ENCODE measurements at places on chromosomes 4 and X.

- no peak for DNase-seq
Measured at GRCh38 chr4:162154862-162155540, 8.8 kb downstream of the FSTL5 start.

- no peak for DNase-seq
Measured at GRCh38 chrX:136519069-136519468, 12.9 kb upstream of the VGLL1 start.

DNA sequence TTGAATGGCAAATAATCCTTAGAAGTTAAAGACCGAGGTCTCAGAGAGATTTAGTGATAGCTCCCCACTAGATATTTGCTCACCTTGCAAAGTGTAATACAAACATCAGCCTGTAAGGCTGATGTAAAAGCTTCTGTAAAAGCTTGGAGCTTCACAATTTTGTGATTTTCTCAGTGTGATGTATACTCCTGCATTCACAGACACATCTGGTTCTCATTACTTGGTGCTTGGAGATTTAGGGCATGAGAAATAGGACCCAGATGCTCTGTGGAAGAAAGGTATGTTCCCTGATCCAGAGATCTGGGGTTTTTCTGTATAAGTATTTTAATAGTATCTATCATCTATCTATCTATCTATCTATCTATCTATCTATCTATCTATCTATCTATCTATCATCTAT is 1664.3 kb downstream of the C4orf33 start:
- no peak for DNase-seq

DNA sequence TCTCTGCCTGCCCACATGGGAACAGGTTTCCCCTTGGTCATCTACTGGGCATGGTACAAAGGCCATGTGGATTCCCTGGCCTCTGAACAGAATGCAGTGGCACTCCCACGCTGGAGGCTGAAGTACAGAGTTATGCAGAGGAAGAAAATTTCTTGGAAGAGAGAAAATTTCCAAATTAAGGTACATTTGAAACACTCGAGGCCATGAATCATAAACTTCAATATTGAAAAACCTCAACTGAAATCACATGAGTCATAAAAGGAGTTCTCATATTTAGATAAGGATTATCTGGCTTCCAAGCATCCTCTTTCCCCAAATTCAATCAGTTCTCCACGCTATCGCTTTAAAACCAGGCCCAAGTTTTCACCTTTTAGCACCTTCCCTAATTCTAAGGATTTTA is 28.1 kb upstream of the TXK start:
- DNase-seq = no peak

DNA sequence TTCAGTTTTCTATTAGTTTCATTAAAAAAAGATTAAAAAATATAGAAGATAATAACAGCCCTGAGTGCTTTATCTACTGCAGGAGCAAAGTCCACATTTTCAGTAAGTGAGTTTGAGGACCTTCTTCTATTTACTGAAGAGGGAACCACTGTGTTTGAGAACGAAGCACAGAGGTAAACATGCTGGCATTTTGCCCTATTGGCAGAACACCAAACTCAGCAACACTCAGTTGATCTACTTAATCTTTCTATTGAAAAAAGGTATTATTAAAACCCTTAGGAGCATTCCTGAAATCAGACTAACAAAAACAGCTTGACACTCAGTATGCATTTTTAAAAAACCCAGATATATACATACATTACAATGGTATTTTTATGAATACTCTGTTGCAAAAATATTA is 1496.7 kb downstream of the TECRL start:
- DNase-seq = no peak

GRCh38 chr4:179678093-179678814 is 2236.0 kb upstream of the AGA start:
- DNase-seq = no peak

DNA sequence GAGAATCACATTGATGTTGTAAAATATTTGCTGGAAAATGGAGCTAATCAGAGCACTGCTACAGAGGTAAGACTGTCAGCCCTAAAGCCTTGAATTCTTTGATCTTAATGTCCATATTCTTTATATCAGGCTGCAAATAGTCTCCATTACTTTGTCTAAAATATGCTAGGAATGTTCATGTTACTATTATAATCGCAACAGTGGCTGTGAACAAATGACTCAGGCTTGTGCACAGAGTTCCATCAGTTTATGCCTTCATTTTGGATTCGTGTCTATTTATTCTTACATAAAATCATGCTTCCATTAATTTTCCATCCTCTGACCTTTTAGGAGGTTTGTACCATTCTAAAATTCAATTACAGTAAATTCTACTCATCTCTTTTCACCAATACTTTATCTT is 182.7 kb downstream of the ANK2 start:
- DNase-seq = no peak

GRCh38 chr4:128686032-128686465 is 123.5 kb upstream of the JADE1 start:
- DNase-seq = no peak

DNA sequence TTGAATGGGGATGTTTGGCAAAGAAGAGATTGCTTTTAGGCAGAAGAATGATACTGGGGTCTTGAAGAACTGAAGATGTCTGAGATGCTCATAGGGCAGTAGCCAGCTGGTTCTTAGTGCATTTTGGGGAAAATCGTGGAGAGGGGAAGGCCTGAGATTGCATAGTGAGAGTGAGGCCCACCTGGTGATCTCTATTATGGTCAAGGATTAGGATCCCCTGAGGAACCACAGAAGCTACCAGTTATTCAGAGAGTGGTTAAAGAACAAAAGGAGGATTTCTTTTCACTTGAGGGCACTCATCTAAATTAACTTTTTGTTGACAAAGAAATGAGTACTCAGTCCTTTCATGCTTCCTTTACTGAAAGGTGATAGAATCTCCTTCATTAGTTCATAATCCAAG is 271.3 kb upstream of the HAND2 start:
- no peak for DNase-seq

DNA sequence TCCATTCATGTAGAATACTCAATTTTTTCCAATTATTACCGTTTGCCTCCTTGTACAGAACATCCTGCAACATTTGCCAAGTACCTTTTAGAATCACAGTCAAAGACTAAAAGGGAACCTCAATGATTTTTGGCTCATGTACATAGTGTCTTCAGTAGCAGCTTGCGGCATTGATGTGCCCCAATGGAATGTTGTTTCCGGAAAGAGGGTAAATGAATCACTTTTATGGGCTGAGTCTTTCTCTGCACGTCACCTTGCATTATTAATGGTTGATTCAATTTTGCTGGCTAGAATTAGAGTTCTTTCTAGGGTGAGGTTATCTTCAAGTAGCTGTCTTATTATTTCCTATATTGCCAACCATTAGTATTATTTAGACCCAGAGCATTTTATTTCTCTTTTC is 116.9 kb upstream of the GABRA2 start:
- DNase-seq = no peak

- DNase-seq = no peak
Measured at GRCh38 chrX:38086451-38087215, 80.3 kb downstream of the SYTL5 start.

GRCh38 chr4:40621229-40621591 is 8.5 kb downstream of the RBM47 start:
- DNase-seq = no peak

DNA sequence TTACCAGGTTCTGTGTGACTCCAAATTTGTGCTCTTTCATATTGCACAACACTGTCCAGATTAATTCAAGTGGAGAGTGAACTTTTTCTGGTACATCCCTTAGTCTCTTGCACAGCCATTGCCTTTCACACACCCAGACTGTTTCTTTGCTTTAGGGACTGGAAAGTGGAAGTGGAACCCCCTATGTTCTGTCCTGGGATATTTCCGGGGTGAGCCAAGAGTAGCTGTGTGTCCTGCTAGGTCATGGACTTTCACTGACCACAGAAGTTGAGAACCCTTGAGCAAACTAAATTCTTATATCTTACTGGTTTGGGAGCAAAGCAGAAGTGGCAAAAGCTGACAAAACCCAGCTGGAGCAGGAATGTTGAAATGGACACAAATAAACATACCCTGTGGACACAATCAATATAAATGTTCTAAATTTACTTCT is 10.3 kb upstream of the VSIG4 start:
- DNase-seq = no peak

GRCh38 chr4:79851625-79852304 is 221.3 kb downstream of the ANTXR2 start:
- DNase-seq = no peak

DNA sequence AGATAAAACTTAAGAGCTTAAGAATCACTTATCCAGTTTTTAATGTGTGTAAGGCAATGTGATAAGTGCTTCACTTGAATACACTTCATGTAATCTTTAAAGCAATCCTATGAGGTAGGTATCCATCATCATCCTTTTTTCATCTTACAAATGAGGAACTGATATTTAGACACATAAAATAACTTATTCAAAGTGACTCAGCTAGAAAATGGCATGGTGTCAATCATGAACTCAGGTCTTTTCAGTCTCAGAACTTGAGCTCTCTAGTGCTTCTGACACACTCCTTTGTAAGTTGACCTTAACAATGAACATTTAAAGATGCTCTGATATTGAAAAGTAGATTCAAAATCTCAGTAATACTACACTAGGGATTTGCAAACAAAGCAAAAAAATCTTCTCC is 224.8 kb upstream of the TEX13C start:
- DNase-seq = no peak

GRCh38 chrX:34238896-34239295 is 106.8 kb upstream of the FAM47A start:
- DNase-seq = no peak

DNA sequence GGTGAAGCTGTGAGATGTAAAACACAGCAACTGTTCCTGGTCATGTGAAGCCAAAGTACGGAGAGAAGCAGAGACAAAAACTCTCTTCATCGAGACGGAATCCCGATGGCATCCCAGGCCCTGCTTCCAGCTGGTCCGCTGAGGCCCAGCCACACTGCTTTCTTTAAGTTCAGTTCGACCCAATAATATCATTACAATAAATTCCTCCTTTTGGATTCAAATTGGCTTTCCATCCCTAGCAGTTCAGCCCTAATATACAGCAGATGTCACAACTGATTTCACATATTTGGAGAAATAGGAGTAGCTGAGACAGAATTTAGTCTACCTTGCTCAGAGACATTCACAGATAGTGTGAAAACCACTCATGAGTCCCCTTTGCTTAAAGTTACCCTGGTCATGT is 98.3 kb upstream of the SPRY1 start:
- DNase-seq = no peak

DNA sequence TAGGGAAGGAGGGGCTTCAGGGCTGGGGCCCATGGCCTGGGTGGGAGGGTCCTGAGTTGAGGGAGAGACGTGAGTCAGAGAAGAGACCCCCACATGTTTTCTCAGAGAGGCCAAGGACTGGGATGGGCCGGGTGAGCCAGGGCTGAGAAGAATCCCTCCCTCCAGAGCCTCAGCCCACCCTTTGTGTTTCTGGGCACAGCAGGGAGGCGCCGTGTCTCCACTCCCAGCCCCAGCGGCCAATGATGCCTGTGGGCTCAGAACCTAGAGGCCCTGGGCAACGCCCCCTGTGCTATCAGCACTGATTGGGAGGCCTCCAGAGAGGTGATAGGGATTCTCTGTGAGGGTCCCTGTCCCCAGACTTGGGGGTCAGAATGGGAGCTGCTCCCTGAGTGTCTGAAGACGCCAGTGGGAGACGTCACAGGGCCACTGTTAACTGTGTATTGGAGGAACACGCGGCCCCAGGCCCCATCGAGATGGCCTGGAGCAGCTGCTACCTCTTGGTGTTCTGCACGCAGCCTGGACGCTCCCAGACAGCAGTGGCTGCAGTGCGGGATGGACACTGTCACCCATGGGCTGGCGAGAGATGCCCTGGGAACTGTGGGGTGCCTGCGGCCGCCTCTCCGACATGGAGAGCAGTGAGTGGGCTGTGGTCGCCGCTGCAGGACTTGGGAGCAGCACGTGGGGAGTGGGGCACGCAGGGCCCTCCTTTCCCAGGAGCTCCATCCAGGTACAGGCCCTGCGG is 8.5 kb downstream of the FGFRL1 start:
- DNase-seq = no peak

Measured in CD4-positive, alpha-beta T cell treated with Interleukin-15 for 4 hours (primary cell).